GM23248 (cell line): ENCODE measurements at places on chromosomes 2 and 18.

- no peak for DNase-seq
Measured at GRCh38 chr2:238165288-238165921, 6.6 kb downstream of the ERFE start.

DNA sequence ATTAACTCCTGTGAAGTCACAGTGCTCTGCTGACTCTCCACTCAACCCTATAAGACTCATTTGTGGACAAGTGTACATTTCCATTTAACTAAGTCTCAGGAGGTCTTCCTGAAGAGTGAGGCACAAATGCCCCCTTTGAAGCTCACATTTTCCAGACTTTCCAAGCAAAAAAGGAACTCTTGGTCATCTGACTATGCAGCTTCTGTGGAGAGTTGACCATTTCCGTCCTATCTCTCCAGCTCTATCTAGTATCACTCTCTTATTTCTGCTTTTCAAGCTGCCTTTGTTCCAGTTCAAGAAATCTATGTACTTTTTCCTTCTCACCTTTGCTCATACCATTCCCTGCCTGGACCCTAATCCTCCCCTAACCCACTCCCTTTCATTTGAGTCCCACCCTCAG lies 77.0 kb downstream of the ANTXR1 start:
- no peak for DNase-seq

DNA sequence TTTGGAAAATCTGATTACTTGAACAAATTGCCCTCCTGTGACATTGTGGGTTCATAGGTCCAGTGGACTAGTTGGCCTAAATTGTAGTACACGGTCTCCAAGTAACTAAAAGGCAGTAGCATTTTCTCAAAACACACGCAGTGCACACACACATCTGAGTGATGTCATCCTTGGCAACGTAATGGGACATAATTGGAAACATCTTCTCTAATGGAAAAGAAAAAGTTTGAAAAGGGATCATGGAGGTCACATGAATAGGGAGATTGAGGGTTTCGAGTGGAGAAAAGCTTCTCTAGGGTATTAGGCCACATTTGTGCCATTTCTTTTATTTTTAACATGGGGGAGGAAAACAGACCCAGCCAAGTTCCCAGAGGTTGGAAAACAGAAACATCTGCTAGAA lies 93.3 kb downstream of the MAP4K4 start:
- DNase-seq, result peak; percentile 81

GRCh38 chr2:38751596-38752410 lies 642 bp upstream of the SRSF7 start:
- peak; percentile 68 for DNase-seq
